ENCODE measurements at places on chromosomes 16 and 17.

DNA sequence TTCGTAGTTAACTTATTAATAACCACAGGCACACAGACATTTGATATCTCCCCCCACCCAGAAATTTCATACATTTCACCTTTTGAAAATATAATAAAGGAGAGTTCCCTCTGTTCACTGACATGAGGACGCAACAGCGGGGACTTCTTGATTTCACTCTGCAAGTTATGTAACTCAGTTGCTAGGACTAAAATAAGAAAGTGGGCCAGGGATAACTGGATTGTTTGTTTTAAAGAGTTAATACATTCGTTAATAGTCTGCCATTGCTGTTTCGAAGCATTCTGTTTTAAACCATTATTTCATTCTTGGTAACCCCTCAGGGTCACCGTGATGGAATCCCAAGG is 1.2 kb downstream of the RHOT1 start:
- DNase-seq, result no peak

GRCh38 chr17:7042501-7043181 is 1.3 kb downstream of the SLC16A11 start:
- no peak for DNase-seq

- no peak for DNase-seq
These were observed 6.4 kb downstream of the ITGAL start for GRCh38 chr16:30478766-30479478.

DNA sequence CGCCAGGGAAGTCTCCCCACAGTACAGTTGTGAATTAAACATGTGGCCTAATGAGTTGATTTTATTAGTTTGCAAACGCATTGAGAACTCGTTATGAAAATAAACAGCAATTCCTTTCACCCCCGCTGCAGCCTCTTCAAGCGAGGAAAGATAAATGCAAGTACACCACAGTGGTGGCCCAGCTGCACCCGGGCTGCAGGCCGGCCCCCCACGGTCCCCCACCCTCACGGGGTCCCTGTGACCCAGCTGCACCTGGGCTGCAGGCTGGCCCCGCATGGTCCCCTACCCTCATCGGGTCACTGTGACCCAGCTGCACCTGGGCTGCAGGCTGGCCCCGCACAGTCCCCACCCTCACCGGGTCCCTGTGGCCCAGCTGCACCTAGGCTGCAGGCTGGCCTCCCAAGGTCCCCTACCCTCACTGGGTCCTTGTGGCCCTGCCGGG is 32.2 kb downstream of the SDK2 start:
- DNase-seq, result no peak

- no peak for DNase-seq
These were observed 14.8 kb downstream of the KIF18B start for GRCh38 chr17:44932787-44933097.

GRCh38 chr16:15403392-15403995 is 7.9 kb downstream of the MPV17L start:
- DNase-seq, result peak; percentile 80

- no peak for DNase-seq
These were observed 470 bp downstream of the TRPV3 start for GRCh38 chr17:3556916-3557767.

DNA sequence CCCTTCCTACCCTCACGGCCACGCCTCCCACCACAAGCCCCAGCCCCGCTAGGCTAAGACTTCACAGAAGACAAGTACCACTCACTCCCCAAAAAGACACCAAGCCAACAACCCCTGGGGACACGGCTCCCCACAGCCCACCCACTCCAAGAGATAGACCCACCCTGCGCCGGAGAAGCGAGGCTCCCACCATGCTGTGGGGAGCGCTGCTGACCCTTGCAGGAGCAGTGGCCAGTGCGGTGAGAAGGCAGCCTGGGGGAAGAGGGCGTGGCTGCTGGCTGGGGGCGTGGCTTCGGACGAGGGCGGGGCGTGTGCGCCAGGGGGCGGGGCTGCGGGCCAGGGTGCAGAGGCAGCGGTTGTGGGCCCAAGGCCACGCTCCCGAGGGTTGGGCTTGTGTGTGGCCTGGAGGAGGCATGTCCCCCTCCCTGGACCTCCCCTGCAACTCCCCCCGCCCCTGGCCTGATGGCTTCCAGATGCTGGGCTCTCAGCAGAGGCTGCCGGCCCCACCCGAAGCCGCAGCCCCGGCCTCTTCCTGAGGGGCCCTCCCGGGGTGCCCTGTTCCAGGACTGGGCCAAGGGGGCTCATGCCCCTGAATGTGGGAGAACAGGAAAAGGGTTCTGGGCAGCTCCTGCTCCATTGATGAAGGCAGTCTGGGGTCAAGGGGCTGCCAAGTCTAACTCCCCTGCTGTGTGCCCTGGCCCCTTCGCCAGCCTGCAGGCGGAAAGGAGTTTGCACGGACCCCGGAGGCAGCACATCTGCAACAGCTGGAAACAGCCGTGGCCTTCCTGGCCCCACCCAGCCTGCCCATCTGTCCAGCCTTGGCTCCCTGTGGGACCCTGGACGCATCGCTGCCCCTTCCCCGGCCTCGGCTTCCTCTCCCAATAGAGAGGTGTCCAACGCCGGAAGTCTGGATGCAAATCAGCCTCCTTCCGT is 9.1 kb downstream of the TFAP4 start:
- DNase-seq, result no peak

GRCh38 chr16:70348991-70349390 is 2.3 kb downstream of the DDX19A start:
- DNase-seq, result no peak

DNA sequence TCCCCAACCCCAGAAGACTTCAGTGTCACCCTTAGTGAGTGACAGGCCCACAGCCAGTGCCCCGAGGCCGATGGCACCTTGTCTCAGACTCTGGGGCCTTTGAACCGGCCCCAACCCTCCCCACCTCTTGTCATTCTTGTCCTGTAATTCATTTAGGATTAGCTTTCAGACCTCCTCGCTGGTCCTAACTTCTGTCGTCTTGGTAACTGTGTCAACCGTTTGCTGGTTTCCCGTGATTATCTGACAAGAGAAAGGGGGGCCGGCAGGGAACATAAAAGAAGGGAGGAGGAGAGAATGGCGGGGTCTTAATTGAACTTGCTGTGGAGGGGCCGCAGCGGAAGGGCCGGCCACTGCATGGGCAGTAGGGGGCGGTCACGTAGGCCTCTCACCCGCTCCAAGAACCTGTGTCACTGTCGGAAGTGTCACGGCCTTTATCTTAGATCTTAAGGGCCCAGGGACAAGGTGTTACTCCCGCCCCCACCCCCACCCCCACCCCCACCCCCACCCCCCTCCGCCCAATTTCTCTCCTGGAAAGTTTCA is 46.5 kb upstream of the GSE1 start:
- no peak for DNase-seq

DNA sequence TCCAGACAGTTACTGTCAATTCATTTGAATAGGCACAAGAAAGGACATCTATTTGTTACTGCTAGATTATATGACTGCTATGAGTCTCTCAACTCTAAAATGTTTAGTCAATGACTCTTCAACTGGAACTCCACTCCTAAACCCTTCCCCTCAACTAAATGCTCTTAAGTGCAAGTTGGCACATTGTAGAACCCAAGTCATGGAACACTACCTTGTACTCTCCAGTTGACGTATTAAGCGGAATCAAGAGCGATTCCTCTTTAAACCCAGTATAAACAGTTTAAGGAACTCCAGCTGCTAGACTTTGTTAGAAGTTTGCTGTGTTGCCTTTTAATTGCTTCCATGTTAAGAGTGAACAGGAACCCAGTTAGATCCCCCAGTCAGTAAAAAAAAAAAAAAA is 44.6 kb downstream of the STH start:
- DNase-seq, result no peak

DNA sequence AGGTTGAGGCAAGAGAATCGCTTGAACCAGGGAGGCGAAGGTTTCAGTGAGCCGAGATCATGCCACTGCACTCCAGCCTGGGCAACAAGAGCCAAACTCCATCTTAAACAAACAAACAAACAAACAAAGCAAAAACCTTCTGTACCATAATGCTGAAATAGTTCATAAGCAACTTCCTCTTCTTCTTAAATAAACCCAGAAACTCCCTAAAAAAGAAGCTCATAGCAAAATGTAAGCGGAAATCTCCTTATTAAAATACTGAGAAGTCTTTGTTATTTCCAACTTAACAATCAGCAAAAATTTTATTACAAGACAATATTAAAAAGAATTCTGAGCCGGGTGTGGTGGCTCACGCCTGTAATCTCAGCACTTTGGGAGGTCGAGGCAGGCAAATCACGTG is 82.8 kb downstream of the FBXL20 start:
- no peak for DNase-seq

DNA sequence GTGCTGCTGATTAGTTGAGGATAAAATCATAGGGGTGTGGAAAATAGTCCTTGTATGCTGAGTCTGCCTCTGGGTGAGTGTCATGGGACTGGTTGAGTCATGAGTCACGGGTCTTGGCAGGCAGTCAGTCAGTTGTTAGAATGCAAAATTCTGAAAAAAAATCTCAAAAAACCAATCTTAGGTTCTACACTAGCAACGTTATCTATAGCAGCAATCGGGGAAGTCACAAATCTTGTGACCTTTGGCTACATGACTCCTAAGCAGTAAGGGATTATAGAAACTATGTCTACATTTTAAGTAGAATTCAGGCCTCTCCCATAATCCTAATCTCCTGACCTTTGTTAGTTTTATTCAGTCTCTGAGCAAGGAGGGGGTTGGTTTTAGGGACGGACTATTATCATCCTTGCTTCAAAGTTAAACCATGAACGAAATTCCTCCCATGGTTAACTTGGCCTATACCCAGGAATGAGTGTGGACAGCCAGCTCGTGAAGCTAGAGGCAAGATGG is 18.0 kb upstream of the PMFBP1 start:
- peak; percentile 53 for DNase-seq

DNA sequence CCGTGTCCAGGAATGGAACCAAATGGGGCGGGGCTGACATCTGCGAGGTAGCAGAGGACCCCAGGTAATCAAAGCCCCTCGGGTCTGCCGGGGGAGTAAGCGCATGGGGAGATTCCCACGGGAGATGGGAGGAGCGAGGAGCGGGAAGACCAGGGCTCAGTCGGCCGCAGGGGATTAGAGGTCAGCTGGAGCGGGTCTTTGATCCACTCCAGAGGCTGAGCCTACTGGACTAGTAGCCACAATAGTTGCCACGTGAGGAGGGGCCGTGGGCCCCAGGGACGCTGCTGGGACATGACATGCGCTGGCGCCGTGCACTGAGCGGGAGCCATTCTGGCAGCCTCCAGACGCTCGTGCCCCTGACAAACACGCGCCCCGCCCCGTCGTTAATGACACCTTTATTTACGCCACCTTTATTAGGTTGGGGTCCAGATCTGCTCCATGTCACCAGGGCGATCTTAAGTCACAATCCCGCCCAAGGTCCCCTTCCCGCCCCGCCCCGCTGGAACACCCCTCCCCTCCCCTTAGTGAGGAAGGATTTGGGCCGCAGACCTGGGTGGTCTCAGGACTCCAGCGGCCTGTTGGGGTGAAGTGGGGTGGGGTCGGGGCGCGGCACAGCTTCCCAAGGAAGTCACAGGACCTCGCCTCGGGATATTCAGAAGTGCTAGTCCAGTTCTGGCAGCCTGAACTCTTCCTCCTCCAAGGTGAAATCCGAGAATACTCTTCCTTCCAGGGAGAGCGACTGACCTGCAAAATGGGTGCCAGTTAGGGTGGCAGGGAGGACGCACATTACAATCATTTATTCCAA is 15.0 kb downstream of the PPY start:
- no peak for DNase-seq

GRCh38 chr17:72343911-72344310 is 223.1 kb downstream of the SOX9 start:
- DNase-seq, result peak; percentile 41

GRCh38 chr17:4477255-4477791 is 21.4 kb upstream of the SPNS2 start:
- DNase-seq, result peak; percentile 77

DNA sequence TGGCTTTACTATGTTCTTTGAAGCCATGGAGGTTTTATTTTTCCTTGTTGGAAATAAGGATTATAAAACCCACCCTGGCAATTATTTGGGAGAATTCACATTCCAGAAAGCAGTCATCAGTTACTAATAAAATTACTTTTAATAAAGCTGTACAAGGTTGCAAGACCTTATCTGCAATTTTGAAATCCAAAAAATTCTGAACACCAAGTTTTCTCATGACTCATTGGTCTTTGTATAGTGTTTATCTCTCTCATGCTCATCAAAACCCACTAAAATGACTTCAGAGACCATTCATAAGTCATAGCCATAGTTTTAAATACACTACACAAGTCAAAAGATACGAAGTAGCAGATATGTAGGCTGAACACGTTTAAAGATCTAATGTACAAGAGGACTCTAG is 6.0 kb upstream of the KRT38 start:
- DNase-seq, result no peak

GRCh38 chr16:78916928-78917545 is 683.5 kb downstream of the MAF start:
- no peak for DNase-seq

Data from renal cortical epithelial cell (primary cell).